Stimulated activated CD4-positive, alpha-beta T cell treated with anti-CD3 and anti-CD28 coated beads, Interleukin-1b, Interleukin-23, amount 100 ng/mL, for 1 hour (primary cell): ENCODE measurements at places on chromosomes 4 and X.

DNA sequence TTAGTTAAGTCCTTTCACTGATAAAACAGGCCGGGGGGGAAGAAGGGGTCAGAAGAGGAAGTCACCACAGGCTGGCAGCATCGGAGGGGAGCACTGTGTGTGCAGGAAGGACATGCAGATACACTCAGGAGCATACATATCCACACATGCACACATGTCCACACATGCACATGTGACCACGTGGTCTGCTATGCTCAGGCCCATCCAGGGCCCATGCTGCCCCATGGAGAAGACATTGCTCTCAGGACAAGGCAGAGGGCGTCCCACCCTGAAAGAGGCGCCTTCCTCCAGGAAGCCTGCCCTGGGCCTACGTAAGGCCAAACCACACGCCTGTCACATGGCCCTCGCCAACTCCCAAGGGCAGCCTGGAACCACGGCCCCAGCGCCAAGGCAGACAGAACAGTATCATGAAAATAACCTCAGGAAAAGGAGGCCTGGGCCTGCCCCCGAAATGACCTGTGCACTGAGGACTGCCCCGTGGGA is 15.8 kb downstream of the WDR1 start:
- no peak for DNase-seq

GRCh38 chr4:77308843-77309242 is 151.8 kb downstream of the CCNG2 start:
- DNase-seq = no peak

DNA sequence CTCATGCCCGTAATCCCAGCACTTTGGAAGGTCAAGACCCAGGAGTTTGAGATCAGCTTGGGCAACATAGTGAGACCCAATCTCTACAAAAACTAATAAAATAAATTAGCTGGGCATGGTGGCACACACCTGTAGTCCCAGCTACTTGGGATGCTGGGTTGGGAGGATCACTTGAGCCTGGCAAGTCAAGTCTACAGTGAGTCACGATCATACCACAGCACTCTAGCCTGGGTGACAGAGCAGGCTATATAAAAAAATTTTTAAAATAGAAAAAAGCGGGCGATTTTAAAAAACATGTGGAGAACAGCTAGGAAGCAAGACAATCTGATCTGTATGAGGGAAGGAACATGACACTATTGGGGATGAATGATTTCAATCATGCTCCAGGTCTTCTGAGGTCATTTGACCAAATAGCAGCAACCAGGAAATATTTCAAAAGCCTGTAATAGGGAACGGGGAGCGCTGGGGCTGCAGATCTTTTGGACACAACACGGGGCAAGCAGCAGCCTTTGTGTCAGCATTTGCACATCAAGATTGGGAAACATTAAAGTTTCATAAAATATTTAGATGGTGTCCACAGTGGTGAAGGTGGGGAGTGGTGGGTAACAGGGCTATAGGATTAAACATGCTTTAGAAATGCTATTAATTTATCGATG is 48.3 kb upstream of the GUCY1A1 start:
- no peak for DNase-seq

DNA sequence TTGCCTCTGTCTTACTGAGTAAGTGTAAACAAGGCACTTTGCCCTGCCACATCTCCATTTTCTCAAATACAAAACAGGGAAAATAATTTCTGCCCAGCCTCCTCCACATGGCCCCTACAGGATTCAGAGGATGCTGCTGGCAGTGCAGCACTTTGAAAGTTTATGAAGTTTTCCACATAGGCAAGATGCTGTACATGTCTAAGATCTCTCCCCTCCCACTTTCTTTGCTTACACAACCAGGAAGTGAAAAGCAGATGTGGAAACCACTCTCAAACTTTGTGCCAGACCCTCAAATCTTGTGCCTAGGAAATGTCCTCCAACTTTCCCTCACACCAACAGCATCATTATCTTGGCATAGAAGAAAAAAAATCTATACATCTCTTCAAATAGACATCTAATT is 257.0 kb upstream of the LDB2 start:
- no peak for DNase-seq

DNA sequence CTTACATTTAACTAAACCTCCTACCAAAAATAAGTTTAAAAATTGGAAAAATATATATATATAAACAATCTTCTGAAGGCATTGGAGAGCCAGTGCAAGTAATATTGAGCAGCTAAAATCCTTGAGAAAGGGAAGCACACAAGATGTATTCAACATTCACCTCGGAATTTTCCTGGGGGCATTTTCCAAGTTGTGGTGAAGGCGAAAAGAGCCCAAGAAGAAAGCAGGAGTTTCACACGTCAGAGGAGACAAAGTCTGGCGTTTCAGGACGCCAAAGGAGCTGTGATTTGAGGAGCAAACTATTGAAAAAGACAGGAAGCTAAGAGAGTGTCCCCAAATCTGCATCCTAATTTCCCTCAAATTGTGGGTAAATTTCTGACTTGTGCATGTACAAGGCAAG is 9.1 kb upstream of the GASK1B start:
- DNase-seq = no peak

DNA sequence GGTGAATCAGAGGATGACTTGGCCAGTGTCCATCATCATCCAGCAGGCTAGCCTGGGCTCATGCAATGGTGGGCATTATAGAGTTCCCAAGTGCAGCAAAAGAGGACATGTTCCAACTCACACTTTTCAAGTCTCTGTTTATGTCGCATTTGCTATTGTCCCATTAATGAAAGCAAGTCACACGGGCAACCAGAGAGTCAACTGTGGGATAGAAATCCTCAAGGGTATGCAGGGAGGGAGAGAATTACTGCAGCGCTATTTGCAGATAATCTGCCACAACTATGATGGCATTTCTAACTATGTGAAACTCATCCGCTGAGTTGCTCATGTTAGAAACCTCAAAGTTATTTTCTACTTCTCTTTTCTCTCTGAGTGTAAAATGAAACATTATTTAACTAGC is 78.5 kb upstream of the TAB3 start:
- DNase-seq = no peak

GRCh38 chrX:33204889-33205288 is 6.5 kb downstream of the DMD start:
- DNase-seq = no peak

GRCh38 chrX:134898440-134898839 is 92.4 kb upstream of the SMIM10 start:
- DNase-seq = no peak

DNA sequence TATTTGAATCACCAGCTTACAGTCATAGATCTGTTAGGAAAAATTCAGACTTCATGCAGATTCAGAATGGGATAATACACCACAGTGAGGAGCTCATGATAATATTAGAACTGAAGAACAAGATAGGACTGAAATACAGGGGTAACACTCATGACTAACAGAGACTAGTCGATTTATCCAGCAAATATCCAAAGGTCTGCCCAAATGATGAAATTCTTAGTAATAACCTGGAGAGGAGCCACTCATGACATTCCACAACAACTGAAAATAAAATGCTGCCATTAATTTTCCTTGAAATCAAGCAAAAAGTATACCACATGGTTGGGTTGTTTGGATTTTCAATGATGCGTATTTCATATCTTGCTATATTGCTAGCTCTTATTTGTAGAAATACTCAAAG is 903.7 kb upstream of the ADGRL3 start:
- no peak for DNase-seq

- no peak for DNase-seq
Measured at GRCh38 chr4:170005472-170005871, 20.7 kb downstream of the MFAP3L start.

DNA sequence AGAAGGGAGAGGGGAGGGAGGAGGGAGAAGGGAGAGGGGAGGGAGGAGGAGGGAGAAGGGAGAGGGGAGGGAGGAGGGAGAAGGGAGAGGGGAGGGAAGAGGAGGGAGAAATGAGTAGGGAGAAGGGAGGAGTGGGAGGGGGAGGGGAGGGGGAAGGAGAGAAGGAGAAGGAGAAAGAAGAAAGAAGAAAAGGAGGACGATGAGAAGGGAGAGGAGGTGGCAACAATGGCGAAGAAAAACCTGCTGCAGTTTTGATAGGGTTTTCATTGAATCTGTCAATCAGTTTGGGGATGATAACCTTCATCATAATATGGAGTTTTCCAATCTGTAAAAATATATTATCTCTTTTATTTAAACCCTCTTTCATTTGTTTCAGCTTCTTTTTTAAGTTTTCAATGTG is 185.2 kb downstream of the ADAM29 start:
- no peak for DNase-seq

DNA sequence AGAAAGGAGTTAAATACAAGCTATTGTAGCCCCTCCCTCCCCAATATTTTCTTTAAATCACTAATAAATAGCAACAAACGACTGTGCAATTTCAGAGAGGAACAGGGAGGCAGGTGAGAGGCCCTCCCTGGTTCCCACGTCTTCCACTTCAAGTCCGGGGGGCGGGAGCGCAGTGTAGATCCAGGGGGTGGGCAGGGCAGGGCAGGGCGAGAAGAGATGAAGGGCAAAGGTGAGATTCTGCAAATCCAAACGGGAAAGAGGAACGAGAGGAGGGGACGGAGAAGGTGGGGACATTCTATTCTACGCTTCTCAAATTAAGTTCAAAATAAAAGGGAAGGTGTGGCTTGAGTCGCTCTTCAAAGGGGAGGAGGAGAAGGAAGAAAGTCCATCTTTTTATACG is 6.8 kb downstream of the NKX6-1 start:
- no peak for DNase-seq

- DNase-seq = no peak
Measured at GRCh38 chrX:96906741-96907140, 23.0 kb downstream of the RPA4 start.

DNA sequence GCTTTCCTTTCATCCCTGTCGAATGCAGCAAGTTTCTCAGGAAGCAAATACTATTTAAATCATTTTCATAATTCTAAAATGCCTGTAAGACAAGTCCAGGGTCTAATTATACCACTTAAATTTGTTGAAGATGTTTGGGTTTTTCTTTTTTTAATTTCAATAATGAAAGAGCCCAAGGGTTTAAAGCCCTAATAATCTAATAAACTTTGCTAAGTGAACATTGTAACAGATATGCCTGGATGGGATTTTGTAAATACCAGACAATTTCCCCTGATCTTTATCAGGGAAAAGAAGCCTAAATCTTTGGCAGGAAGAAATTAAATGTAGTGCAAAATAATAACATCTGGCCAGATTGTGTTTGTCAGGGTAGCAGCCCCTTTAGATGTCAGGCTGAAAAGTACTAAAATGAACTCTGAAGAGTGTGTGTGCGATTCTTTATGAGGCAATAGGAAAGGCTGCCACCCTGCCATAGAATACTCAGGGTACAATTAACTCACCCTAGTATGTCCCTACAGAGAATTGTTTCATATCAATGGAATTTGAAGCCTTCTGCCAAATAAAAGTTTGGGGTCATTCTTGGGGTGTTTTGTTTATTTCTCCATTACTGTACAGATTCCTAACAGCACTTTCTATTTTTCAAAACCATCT is 45.6 kb downstream of the GPC3 start:
- no peak for DNase-seq

GRCh38 chr4:64883087-64883807 is 474.0 kb upstream of the TECRL start:
- no peak for DNase-seq

- no peak for DNase-seq
Measured at GRCh38 chrX:112148397-112148796, 65.8 kb upstream of the TRPC5 start.

DNA sequence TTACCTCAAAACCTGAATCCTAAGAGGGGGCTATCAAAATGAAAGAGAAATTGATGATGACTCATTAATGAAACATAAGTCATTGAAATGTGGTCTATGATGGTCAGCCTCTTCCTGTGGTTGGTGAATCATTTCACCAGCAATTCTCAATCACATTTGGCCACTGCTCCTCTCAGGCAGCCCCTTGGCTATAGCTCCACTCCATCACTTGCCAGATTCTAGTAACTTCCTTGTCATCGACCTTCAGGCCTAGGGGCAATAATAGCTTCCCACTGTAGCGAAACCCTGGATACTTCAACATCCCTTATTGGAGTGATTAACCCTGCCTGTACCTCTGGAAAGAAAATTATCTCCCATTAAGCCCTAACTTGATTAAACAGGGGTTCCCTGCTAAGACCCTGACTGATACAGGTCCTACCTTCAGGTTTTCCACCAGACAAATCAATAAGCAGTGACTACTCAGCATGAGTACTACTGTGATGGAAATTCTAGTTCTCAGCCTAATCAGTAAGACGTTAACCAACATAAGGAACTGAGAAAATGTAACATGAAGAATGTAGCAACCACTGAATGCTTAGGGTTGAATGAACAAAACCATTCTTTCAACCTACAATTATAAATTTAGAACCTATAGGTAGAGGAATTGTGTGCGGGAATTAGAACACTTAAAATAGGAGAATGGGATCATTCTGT is 30.4 kb downstream of the ADH7 start:
- DNase-seq = no peak

DNA sequence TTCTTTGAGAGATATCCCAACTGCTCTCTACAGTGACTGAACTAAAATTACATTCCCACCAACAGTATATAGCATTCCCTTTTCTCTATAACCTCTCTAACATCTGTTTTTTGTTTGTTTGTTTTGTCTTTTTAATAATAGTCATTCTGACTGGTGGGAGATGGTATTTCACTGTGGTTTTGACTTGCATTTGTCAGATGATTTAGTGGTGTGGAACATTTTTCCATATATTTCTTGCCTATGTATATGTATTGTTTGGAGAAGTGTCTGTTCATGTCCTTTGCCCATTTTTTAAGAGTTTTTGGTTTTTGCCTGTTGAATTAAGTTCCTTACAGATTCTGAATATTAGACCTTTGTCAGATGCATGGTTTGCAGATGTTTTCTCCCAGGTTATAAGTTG is 9.0 kb downstream of the USO1 start:
- DNase-seq = no peak

GRCh38 chrX:21802839-21803238 is 36.6 kb upstream of the MBTPS2 start:
- DNase-seq = no peak

GRCh38 chrX:24259544-24260240 is 54.2 kb downstream of the SUPT20HL2 start:
- no peak for DNase-seq

GRCh38 chrX:121084903-121085611 is 37.6 kb downstream of the GLUD2 start:
- DNase-seq = no peak

- DNase-seq = no peak
Measured at GRCh38 chr4:189840356-189840755, 100.3 kb upstream of the FRG1 start.

- DNase-seq = no peak
Measured at GRCh38 chr4:48197643-48198237, 63.7 kb upstream of the TXK start.

DNA sequence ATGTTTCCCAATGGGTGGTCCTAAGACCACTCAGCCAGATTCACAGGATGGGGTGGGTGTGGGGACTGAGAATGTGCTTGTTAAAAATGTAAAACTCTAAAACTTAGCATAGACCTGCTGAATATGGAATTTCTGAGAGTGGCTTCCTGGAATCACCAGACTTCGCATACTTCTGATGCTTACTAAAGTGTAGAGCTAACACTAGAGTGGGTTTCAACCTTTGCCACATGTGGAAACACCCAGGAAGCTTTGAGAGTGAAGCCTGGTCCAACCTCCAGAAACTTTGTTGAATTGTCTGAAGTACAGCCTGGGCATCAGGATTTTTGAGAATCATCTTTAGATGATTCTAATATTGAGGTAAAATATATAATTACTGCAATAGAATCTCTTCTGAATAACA is 167.8 kb upstream of the EDNRA start:
- DNase-seq = no peak
